ENCODE measurements at places on chromosomes 2 and 18.

DNA sequence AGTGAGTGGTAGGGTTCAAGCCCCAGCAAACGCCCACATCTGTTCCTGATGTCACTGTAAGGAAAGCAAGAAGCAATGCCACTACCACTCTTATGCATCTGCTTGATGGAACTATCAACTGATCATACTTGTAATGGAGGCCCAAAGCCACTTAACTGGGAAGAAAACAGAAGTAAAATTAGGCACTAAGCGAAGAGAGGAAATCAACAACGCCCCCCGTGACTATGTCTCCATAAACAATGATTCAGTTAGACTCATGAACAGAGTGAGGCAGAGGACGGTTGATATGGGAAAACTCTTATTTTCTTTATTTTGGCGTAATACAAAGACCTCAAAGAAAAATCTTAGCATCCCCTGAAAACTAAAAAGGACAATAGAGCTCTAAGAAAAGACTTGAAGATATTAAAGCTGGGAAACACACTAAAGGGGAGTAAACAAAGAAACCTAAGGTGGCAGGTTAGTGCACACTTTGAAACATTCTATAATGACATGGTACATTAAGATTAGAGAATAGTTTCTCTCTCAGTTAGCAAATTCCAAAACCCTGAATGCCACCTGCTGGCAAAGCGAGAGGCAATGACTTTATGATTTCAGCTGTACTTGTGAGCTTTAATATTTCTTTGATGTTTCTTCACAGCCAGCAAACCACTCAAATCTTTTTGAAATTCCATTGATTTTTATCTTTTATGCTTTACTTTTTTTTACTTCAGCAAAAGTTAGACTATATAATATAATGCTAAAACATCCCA, 86.5 kb downstream of the LRP2 start:
- no peak for DNase-seq

- DNase-seq = no peak
Observed at GRCh38 chr2:148670773-148671172, 26.2 kb downstream of the EPC2 start.

DNA sequence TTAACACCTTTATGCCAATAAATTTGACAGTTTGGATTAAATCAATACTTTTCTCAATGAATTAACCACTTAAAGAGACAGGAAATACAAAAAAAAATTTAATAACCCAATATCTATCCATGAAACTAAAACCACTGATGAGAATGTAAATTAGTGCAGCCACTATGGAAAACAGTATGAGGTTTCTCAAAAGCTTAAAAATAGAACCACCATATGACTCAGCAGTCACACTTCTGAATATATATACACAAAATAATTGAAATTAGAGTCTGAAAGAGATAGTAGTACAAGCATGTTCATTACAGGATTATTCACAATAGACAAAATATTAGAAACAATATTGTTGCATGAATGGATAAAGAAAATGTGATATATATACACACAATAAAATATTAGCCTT, 382.1 kb upstream of the SETBP1 start:
- DNase-seq = no peak

- no peak for DNase-seq
Observed at GRCh38 chr2:133343018-133343352, 225.3 kb downstream of the NCKAP5 start.

- DNase-seq = no peak
Observed at GRCh38 chr2:159617646-159618045, 1.3 kb upstream of the BAZ2B start.

DNA sequence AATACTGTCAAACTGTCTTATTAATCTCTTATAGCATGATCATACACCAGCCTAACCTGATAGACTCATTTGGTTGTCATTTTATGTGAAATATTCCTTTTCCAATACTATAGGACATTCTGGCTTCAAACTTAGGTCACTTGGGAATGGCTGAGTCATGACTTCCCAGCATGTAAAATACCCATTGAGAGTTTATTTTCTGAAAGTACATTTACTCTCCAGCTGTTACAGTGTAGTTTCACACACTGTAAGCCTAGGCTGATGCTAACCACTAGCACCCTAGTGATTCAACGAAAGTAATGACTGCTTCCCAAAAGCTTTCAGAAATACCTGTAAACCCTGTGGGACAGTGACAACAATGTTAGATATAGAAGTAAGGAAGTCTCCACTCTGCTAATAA, 93.8 kb downstream of the FIGN start:
- no peak for DNase-seq

- DNase-seq = no peak
Observed at GRCh38 chr2:30237239-30237965, 6.1 kb downstream of the LBH start.

DNA sequence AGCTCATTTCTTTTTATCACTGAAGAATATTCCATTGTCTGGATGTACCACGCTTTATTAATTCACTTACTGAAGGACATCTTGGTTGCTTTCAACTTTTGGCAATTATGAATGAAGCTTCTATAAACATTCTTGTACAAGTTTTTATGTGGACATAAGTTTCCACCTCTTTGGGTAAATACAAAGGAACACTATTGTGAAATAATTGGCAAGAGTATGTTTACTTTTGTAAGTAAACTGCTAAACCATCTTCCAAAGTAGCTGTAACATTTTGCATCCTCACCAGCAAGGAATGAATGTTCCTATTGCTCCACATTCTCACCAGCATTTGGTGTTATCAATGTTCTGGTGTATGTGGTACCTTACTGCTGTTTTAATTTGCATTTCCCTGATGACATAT, 15.8 kb upstream of the VWC2L start:
- DNase-seq = no peak

GRCh38 chr2:159091976-159092375, 123.5 kb downstream of the TANC1 start:
- no peak for DNase-seq

GRCh38 chr2:125167152-125167551, 1142.1 kb downstream of the CNTNAP5 start:
- no peak for DNase-seq

- DNase-seq = no peak
Observed at GRCh38 chr2:85158559-85159273, 25.5 kb downstream of the TCF7L1 start.

GRCh38 chr2:180021850-180022249, 14.8 kb upstream of the CWC22 start:
- DNase-seq = no peak

GRCh38 chr2:168450171-168450570, 5.9 kb upstream of the CERS6 start:
- no peak for DNase-seq

GRCh38 chr2:144526831-144527230, 6.9 kb upstream of the ZEB2 start:
- no peak for DNase-seq

GRCh38 chr2:181419129-181419855, 37.9 kb upstream of the ITGA4 start:
- no peak for DNase-seq

All from mesendoderm (in vitro differentiated cells).